H9 (cell line): ENCODE measurements at places on chromosomes 7 and 10. TPM values are rescaled to one million over a fixed set of nuclear protein-coding genes. Genes with fewer than 3 reads are reported as not detected.
A peak's percentile ranks its signal among the peaks of the same experiment; 100 is the strongest.

MBL2 gene
- not detected in 2 replicates for total RNA-seq

SSC4D gene
- 14.8 and 16.4 TPM in 2 replicates for total RNA-seq

DNA sequence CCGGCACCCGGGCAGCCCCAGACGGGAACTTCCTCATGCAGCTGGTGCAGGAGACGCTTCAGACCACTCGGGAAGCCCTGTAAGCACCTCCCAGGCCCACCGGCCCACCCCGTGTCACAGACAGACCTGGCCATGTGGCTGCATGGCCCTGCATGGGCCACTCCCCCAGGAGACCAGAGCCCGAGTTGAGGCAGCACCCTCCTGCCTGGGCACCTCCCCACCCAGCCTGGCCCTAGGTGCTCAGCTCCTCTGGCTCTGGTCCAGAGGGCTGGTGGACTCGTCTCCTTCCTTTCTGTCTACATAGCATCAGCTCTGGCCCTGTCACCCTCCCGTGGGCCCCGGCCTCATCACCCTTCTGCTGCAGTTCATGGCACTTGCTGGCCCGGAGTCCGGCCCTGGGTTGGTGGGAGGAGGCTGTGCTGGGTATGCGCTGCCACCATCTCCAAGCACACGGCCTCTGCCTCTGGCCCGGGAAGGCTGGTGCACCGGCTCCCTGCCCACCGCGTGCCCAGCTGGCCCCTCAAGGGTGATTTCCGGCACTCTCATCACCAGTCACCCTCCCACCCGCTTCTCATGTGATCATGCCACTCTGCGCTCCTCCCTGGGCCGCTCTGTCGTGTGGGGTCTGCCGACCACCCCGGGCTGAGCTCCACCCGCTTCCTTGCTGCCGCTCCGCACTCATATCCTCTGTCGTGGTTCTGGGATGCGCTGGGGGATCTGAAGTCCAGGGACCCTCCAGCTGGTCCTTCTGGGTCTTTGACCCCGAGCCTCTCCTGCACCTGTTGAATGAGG lies 53.1 kb upstream of the DPYSL4 start:
- H3K27me3 ChIP-seq, result no peaks in the 10 kb centered on the region
- no peak for DNase-seq
- no peaks in the 10 kb centered on the region for H3K4me1 ChIP-seq

- no peak for DNase-seq
- H3K4me1 ChIP-seq, result no peaks in the 10 kb centered on the region; the same call in 1 of the 2 replicates
- H3K27me3 ChIP-seq, result no peaks in the 10 kb centered on the region
- no peak overlapping the region for H3K4me3 ChIP-seq
- no peak overlapping the region for H3K27ac ChIP-seq
- no peaks in the 10 kb centered on the region for H3K36me3 ChIP-seq
These were observed 19.3 kb upstream of the FAM13C start for GRCh38 chr10:59381687-59382086.

GIMAP4 gene
- total RNA-seq, result not detected in 2 replicates

DNA sequence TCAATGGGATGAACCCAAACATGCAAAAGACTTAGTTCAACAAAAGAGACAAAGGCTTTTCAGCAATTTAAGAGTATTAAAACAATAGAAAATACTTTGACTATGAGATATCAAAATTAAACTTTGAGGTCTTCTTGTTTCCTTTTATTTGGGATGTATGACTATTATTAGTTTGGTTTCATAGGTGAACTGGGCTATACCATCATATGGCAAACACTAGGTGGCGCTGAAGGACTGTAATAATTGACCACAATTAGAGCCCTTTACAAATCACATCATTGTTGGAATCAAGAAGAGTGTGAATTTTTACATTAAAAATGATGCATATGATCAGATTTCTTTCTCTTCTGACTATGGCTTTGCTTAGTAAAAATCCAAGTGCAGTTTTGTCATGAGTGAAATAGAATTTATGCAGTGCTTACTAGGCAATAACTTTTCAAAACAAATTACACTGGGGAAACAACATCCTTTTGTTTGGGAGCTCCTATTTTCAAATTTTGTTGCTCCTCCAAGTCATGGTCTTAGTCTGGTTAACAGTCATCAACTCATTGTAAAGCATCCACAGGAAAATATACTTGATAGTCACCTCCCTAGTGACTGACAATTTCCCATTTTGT lies 14.7 kb upstream of the NXPH1 start:
- DNase-seq, result peak; percentile 36
- no peaks in the 10 kb centered on the region for H3K36me3 ChIP-seq

GRCh38 chr7:95669513-95669912 lies 73.2 kb upstream of the PDK4 start:
- no peak for DNase-seq
- H3K4me1 ChIP-seq, result no peaks in the 10 kb centered on the region
- H3K36me3 ChIP-seq, result no peaks in the 10 kb centered on the region
- no peak overlapping the region for H3K27ac ChIP-seq

- H3K27me3 ChIP-seq, result no peaks in the 10 kb centered on the region
- H3K4me3 ChIP-seq, result peak within 1 kb of the TSS; percentile 72
- H3K36me3 ChIP-seq, result no peaks in the 10 kb centered on the region; the same call in 2 of the 3 replicates
- H3K27ac ChIP-seq, result no peak within 1 kb of the TSS
These were observed at the start of gene CARD11 for GRCh38 chr7:3043544-3044371. Gene CARD11, minus strand, starts transcription at chr7:3043867. Its CDS starts 85,361 bp downstream, at chr7:2958506.

DNA sequence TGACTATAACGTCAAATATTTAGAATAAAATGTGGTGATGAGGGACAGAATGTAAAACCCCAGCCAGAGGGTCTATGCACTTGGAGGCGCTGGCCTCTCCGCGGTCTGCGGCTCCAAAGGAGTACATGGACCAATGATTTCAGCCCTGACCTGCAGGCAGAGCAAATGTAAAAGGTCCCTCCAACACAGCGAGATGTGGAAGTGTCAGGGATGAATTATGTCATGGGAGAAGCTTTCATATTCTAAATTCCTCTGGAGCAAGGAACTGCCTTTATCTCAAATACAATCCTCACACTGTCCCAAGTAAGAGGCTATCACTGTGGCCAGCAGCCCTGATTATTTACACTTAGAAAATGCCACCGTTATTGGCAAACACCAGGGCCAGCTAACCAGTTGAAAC lies 139.4 kb downstream of the GFRA1 start:
- H3K36me3 ChIP-seq, result no peaks in the 10 kb centered on the region
- no peaks in the 10 kb centered on the region for H3K27me3 ChIP-seq
- H3K27ac ChIP-seq, result no peak overlapping the region

- H3K4me1 ChIP-seq, result no peaks in the 10 kb centered on the region
- no peak for DNase-seq
- no peaks in the 10 kb centered on the region for H3K27me3 ChIP-seq
- H3K27ac ChIP-seq, result no peak overlapping the region
- H3K4me3 ChIP-seq, result no peak overlapping the region
These were observed 203.5 kb upstream of the PHF14 start for GRCh38 chr7:10770176-10770575.
